ENCODE measurements at places on chromosomes 2 and 18. TPM values are rescaled to one million over a fixed set of nuclear protein-coding genes. Genes with fewer than 3 reads are reported as not detected.

- H3K4me3 ChIP-seq, result no peak overlapping the region
- H3K27ac ChIP-seq, result no peak overlapping the region
- no peaks in the 10 kb centered on the region for H3K36me3 ChIP-seq
- no peaks in the 10 kb centered on the region for H3K4me1 ChIP-seq
- no peak for DNase-seq
Measured at GRCh38 chr2:27852691-27853090, 37.5 kb downstream of the RBKS start.

DNA sequence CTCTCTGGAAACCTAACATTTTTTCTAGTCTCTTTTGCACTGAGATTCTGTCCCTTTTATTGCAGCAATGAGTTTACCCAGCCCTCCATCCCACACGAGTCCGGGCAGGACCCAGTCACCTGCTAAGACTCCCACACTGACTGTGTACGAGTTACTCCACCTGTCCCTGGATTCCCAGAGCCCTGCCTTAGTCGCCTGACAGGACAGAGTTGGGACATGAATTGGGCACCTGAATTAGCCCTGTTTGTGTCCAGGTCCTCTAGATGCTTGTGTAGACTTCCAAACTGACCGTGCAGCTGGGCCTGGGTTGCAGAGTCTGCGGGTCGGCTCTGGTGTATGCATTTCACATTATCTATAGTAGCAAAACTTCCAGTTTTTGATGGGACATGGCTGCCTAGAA lies 238.7 kb downstream of the VAPA start:
- H3K4me1 ChIP-seq, result no peaks in the 10 kb centered on the region
- H3K27me3 ChIP-seq, result no peaks in the 10 kb centered on the region
- no peak overlapping the region for H3K4me3 ChIP-seq

DNA sequence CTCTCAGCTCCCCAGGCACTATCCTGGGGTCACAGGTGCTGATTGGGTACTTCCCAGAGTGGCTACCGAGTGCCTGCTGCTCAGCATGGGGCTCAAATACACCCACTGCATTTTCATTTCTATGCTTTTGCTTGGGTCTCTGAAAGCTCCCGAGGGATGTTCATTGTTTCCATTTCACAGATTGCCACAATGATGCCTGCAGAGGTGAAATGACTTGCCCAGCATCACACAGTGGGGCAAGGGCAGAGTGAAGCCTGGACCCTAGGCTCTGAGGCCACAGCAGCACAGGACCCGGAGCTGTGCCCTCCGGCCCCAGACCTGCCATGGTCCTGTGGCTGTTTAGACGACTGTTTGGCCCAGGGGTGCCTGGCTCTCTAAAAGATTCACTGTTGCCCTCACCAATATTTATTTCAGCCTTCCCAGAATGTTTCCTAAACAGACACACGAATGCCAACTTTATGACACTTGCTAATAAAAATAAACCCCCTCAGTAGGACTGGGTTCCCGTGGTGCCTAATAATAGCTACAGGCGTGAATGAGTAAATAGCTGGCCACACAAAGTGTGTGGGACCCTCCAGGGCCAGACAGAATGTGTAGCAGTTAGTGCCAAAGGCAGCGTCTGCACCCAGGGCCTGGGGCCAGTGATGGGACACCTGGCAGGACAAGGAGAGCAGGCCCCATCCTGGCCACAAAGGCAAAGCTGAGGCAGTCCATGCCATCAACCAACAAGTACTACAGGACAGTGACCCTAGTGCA lies 11.5 kb upstream of the ST8SIA5 start:
- DNase-seq, result no peak
- no peak overlapping the region for H3K4me3 ChIP-seq
- H3K36me3 ChIP-seq, result no peaks in the 10 kb centered on the region
- H3K4me1 ChIP-seq, result no peaks in the 10 kb centered on the region
- no peak overlapping the region for H3K27ac ChIP-seq
- H3K27me3 ChIP-seq, result no peaks in the 10 kb centered on the region

Gene TCF7L1
- 0.80 TPM for total RNA-seq

GRCh38 chr2:241134711-241135110 lies 14.6 kb downstream of the PASK start:
- H3K27me3 ChIP-seq, result no peaks in the 10 kb centered on the region
- no peak overlapping the region for H3K4me3 ChIP-seq
- H3K36me3 ChIP-seq, result no peaks in the 10 kb centered on the region
- no peak overlapping the region for H3K27ac ChIP-seq

- peak overlapping the region; percentile 77 for H3K4me3 ChIP-seq
- H3K27me3 ChIP-seq, result peaks cover 5% of the 10 kb centered on the region
- peak overlapping the region; percentile 76 for H3K27ac ChIP-seq
- no peaks in the 10 kb centered on the region for H3K36me3 ChIP-seq
- DNase-seq, result peak; percentile 25
Measured at GRCh38 chr2:225040856-225041206, 1.4 kb downstream of the DOCK10 start.

Gene EML6
- 4.1 TPM for total RNA-seq

- no peak overlapping the region for H3K4me3 ChIP-seq
- no peaks in the 10 kb centered on the region for H3K27me3 ChIP-seq
- DNase-seq, result no peak
- no peak overlapping the region for H3K27ac ChIP-seq
- no peaks in the 10 kb centered on the region for H3K4me1 ChIP-seq
- H3K36me3 ChIP-seq, result no peaks in the 10 kb centered on the region
Measured at GRCh38 chr2:216047397-216047796, 34.0 kb upstream of the MREG start.

DNA sequence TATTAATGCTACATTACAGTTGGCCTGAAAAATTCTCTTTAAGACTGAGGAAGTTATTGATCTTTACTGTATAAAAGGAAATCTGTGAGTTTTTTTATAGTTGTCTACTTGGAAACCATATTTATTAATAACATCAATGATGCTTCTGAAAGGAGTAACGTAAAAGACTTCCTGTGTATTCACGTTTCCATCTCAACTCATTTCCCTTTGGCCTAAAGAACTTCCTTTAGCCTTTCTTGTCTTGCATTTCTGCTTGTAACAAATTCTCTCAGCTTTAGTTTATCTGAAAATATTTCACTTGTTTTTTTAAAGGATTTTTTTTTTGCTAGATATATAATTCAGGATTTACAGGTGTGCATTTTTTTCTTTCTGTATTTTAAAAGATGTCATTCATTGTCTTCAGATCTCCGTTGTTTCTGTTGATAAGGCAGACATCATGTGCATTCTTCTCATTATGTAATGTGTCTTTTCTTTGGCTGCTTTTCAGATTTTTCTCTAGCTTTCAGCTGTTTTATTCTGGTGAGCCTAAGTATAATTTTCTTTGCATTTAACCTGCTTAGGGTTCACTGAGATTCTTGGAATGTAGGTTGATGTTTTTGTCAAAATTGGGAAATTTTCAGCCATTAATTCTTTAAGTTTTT lies 159.0 kb upstream of the DAPL1 start:
- H3K36me3 ChIP-seq, result no peaks in the 10 kb centered on the region
- H3K27ac ChIP-seq, result no peak overlapping the region
- H3K4me3 ChIP-seq, result no peak overlapping the region
- no peaks in the 10 kb centered on the region for H3K4me1 ChIP-seq
- no peaks in the 10 kb centered on the region for H3K27me3 ChIP-seq

Gene CD207
- not detected for total RNA-seq

GRCh38 chr2:219071131-219071816 lies 10.6 kb upstream of the IHH start:
- DNase-seq, result peak; percentile 63
- H3K27me3 ChIP-seq, result no peaks in the 10 kb centered on the region
- H3K4me1 ChIP-seq, result peaks cover 27% of the 10 kb centered on the region

DNA sequence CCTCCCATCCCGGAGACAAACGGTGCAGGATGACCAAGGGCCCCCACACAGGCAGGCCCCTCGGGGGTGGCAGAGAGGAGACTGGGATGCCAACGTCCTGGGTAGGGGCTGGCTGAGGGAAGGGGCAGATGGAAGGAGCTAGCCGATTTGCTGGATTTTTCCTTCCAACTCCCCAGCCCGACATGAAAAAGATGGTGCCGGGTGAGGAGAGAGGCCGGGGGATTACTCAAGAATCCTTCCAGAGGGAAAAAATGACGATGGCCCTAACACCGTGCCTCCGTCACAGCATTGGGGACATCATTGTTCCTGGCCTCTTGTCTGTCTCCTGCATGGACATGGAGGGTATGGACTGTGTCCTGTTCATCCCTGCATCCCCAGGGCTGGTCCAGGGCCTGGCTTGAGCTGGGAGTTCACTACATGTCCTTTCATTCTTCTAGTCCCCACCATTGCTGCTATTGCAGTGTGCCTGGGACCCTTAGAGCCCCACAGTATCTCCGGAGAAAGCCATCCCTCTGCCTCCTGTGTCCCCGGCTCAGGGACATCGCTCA lies 217.7 kb downstream of the TNS1 start:
- no peak for DNase-seq
- no peaks in the 10 kb centered on the region for H3K4me1 ChIP-seq
- no peaks in the 10 kb centered on the region for H3K36me3 ChIP-seq
- no peak overlapping the region for H3K4me3 ChIP-seq

DNA sequence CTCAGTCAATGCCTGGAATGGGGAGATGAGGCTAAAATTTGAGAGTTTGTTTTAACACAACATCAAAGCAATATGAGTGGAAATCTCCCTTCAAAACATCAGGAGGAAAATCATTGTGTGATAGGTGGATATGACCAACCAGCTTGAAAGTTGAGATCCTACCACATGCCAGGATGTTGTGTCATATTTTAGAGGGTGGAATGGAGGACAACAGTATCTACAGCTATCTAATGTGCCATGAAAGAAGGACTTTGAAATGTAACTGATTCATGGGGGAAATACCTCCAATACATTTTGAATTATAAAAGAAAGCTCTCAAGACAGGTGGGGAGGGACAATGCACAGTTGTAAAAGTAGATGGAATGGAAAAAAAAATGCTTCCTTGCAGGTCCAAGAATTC lies 87.8 kb downstream of the SP100 start:
- no peaks in the 10 kb centered on the region for H3K4me1 ChIP-seq
- peaks cover 5% of the 10 kb centered on the region for H3K36me3 ChIP-seq
- H3K4me3 ChIP-seq, result no peak overlapping the region
- no peak overlapping the region for H3K27ac ChIP-seq
- DNase-seq, result no peak

Gene VWA3B
- total RNA-seq, result 0.48 TPM
